ENCODE measurements at places on chromosomes 12 and 14.

DNA sequence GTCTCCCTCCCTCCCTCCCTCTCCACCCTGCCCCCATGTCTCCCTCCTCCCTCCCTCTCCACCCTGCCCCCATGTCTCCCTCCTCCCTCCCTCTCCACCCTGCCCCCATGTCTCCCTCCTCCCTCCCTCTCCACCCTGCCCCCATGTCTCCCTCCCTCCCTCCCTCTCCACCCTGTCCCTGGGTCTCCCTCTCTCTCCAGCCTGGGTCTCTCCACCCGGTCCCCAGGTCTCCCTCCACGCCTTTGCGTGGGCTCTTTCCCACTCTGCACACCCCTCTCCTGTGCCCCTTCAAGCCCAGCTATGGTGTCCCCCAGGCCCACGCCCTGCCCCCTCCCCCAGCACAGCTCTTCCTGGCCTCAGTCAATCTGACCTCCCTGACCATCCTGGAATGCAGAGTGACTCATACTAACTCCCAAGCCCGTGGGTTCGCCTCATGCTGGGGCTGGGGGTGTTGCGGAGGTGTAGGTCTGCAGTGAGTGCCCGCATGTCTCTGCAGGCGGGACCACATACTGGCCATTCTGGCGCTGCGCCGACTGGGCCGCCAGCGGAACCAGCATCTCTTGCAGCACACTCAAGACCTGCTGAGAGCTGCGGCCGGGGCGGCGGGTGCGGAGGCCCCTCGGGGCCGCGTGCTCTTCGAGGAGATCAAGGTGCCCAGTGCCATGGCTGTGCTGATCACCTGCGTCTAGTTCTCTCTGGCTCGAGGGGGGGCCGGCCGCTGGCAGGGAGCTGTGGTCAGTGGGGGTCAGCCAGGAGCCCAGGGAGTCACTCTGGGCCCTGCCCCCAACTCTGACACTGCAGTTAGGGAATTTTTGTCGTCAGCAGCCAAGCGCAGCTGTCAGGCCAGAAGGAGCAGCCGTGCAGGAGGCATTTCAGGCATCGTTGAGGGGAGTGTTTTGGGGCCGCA is 13.5 kb upstream of the TNFAIP2 start:
- no peak for DNase-seq

- DNase-seq = no peak
These were observed 843.9 kb upstream of the TMEM132C start for GRCh38 chr12:127422935-127423566.

GRCh38 chr14:69651664-69652063 is 40.3 kb downstream of the SUSD6 start:
- no peak for DNase-seq

GRCh38 chr12:119128527-119128926 is 50.2 kb upstream of the HSPB8 start:
- DNase-seq = no peak

DNA sequence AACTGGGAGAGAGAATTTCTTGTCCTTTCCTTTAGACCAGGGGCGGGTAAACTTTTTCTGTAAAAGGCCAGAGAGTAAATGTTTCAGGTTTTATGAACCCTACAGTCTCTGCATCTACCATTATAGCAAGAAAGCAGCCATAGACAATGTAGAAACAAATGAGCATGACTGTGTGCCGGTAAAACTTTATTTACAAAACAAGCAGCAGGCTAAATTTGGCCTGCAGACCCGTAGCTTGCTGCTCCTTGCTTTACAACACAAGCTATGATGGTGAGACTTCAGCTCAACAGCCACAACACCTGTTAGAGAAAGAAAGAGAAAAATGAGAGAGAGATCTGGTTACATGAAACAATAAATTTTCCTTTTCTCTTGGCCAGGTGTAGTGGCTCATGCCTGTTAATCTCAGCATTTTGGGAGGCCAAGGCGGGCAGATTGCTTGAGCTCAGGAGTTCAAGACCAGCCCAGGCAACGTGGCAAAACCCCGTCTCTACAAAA is 4.2 kb upstream of the CDC42BPB start:
- DNase-seq = no peak
